Right cardiac atrium (tissue), 5 donors: ENCODE measurements at places on chromosomes 1 and 21. TPM values are rescaled to one million over a fixed set of nuclear protein-coding genes. Genes with fewer than 3 reads are reported as not detected.

- DNase-seq: peak; percentile 85
Measured at GRCh38 chr1:109392788-109393616, 4.7 kb downstream of the SORT1 start.

DNA sequence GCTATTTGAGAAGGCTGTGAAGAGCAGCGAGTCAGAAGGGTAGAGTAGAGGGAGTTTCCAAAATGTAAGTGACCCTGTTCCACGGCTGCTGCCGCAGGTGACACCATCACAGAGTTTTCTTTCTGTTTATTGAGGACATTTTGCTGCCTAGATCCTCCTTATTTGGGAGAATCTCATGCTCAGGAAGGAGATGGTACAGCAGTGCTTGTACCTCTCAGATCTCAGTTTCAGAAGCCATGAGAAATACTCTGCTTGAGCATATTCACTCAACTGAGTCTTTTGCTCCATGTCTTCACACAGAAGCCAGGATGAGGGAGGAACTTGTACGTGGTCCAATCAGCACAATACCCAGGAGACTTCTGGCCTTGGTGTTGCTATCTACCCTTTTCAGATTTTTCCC is 1.6 kb downstream of the LCE7A start:
- no peak for DNase-seq

The CCDC27 gene
- 0.09 TPM for total RNA-seq

- DNase-seq: no peak
Measured at GRCh38 chr1:62045574-62045973, 149.1 kb upstream of the L1TD1 start.

The CHIA gene
- total RNA-seq: not detected

GRCh38 chr1:157819896-157820295 is at the start of gene FCRL1:
Gene FCRL1, minus strand, starts transcription at chr1:157820120. Its CDS starts 83 bp downstream, at chr1:157820037.
- no peak for DNase-seq

The ESPN gene
- total RNA-seq: 0.37 TPM

DNA sequence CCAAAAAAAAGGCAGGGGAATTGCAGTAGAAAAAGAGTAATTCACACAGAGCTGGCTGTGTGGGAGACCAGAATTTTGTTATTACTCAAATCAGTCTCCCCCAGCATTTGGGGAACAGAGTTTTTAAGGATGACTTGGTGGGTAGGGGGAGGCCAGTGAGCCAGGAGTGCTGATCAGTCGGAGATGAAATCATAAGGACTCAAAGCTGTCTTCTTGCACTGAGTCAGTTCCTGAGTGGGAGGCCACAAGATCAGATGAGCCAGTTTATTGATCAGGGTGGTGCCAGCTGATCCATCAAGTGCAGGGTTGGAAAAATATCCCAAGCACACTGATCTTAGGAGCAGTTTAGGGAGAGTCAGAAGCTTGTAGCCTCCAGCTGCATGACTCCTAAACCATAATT is 23.7 kb upstream of the EDARADD start:
- no peak for DNase-seq

DNA sequence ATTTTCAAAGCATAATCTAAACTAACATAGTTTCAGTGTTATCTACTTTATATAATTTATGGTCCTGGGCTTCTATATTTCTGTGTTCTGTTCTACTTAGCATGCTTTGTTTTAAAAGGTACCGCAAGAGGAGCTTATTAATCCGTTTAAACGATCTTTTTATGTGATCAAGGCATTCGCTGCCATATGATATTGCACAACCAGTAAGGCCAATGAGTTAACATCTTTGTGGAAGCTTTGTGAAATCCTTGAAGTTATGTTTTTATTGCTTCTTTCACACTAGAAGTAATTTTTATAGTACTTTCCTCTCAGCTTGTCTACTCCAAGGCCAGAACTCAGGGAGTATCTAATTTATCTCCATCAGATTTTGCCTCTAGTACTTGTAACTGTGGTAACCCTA is 8.9 kb downstream of the LRRC8C start:
- no peak for DNase-seq

GRCh38 chr1:60762176-60762575 is 320.2 kb upstream of the NFIA start:
- DNase-seq: no peak

DNA sequence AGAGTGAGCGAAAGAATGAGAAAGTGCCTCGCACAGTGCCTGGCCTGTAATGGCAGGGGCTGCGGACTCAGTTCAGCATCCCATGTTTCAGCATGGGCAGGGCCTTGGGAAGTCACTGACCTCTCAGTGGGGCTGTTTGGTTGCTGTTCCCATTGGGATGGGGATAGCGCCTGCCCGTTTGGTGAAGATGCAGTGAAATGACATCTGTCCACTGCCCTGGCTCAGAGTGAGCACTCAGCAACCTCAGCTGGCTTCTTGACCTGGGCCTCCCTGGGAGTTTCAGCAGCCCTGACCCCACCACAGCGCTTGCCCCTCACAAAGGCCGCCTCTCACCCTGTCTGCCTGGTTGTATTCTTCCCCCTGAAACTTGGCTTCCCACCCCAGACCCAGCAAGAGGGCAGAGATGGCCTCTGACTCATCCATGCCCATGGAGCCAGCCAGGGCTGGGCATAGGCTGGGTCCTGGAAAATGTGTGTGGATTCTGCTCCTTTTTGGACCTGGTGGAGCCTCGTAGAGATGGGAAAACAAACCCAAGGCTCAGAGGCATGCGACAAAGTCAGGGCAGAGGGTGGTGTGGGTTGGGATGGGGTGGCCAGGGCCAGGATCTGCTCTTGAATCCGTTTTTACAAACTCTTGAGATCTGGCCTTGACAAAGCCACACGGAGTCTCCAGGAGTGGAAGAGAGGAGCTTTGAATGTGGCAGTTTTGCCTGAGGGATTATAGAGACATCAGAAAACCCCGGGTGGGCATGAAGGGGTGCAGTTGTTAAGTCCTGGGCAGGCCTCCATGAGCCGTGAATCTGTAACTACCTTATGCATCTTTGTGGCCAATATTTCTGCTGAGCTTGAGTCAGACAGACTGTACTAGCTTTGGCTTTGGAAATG is 1.2 kb downstream of the XKR8 start:
- no peak for DNase-seq

GRCh38 chr21:38385427-38386175 is 112.7 kb downstream of the ERG start:
- no peak for DNase-seq

The GPR37L1 gene
- total RNA-seq: 0.11 TPM

DNA sequence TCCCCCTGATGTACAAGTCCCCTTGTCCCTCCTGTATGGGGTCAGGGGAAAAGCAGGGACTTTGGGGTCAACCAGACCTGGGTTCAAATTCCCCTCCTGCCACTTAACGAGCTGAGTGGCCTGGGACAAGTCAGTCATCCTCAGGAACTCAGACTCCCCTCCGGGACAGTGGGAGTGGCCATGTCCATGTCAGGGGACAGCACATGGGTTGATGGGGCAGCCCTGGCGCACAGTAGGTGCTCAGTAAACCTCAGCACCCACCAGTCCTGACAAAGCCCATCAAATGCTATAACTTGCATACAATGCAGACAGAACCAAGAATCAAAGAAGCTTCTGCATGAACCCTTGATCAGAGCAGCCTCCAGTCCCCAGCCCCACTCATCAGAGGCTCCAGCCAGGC is 30.0 kb downstream of the MATN1 start:
- DNase-seq: no peak

- DNase-seq: no peak
Measured at GRCh38 chr21:17925000-17925610, 105.9 kb upstream of the C21orf91 start.

GRCh38 chr1:1292851-1293250 is 12.6 kb downstream of the SCNN1D start:
- DNase-seq: peak; percentile 55

The MCOLN3 gene
- total RNA-seq: 13.7 TPM

- DNase-seq: no peak
Measured at GRCh38 chr1:189350983-189351616, 1126.6 kb downstream of the BRINP3 start.

- DNase-seq: no peak
Measured at GRCh38 chr1:215605011-215605621, 38.0 kb downstream of the KCTD3 start.

DNA sequence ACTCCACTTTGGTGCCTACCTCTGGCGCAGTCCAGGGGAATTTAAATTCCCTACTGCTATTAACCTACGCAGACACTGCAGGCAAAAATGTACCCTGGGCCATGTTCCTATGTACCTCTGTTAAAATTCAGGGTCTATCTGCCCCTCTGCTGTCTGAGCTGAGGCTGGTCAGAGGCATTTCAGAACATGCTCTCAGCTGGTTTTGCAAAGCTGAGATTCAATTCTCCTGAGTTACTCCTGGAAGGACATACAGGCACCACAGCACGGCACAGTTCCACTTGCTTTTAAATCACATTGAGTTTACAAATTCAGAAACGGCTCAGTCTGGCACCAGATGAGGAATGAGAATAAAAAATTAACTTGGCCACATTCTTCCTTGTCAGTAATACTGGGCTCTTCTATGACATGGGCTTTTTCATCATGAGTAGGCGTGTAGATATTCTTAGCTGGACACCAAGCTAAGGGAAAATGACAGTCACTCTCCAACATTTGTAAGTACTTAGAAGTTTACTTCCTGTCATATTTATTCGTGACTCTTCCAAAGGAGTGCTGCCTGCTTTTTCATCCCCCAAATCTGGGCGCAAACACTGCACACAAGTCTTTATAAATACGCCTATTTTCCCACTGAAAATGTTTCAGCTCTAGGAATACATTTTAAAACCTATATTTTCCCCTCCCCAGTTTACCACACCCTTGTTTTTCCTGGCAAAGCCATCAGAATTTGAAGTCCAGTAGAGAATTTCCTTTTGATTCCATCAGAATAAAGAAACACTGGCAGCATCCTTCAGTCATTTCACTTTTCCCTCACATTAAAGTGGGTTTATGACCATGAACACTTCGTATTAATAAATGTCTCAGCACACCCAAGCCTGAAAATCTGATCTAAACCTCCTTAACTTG is 1.9 kb downstream of the C1orf198 start:
- DNase-seq: no peak

The UBE2U gene
- not detected for total RNA-seq

- DNase-seq: no peak
Measured at GRCh38 chr1:1755852-1756251, 22.4 kb downstream of the NADK start.

The IFI6 gene
- 59.3 TPM for total RNA-seq

The OXCT2 gene
- 6.2 TPM for total RNA-seq

- no peak for DNase-seq
Measured at GRCh38 chr21:16002874-16003466, 273.2 kb downstream of the USP25 start.

The DIP2A gene
- 37.1 TPM for total RNA-seq

- no peak for DNase-seq
Measured at GRCh38 chr21:15283789-15284188, 219.0 kb upstream of the NRIP1 start.

DNA sequence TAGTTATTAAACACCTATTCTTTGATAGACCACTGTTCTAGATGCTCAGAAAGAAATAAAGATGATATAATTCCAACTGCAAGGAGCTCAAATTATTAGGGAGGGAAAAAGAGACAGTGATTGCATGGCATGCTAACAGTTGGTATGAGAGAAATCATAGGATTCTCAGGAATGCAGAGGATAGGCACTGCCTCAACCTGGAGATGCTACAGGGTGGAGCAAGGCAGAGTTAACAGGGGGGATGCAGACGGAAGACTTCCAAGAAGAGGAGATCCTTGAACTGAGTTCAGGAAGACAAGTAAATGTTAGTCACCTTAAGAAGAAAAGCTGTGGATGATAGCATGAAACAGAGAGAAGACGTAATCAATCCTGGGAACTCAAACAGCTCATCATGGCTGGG is 123.7 kb downstream of the DAB1 start:
- DNase-seq: no peak

GRCh38 chr1:20115479-20115878 is 3.9 kb downstream of the PLA2G2D start:
- DNase-seq: no peak

DNA sequence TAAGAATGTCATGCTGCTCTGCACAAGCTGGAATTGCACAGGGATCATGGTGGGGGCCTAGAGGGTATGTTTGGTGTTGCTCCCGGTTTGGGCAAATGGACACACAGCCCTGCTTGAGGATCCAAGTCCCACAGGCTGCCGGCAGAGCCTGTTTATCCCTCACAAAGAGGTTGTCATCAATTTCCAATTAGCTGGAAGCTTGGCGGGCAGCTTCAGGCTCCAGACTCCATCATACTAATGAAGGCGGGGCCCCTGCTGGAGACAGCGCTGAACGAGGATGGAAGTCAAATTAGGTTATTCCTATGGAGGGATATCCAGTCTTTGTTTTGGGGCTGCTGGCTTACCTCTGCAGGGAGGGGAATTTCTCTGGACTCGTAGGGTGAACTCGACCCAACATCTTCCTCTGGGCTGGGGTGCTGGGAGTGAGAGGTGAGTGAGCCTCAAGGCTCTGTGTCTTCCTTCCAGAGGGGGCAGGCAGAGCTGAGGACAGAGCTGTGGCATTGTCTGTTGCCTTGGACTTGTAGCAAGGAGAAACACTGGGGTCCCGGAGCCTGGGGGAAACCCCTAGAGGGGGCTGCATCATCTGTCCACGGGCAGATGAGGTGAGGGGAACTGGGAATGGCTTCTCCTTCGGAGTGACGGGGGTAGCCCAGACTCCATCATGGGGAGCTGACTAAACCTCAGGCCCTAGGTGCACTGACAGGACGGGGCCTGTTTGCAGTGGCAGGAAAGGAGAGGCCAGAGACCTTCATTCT is 24.9 kb upstream of the PARP1 start:
- no peak for DNase-seq

- no peak for DNase-seq
Measured at GRCh38 chr1:1387098-1388077, 11.7 kb downstream of the CCNL2 start.

The MROH7 gene
- total RNA-seq: 12.8 TPM

The COL6A2 gene
- 226 TPM for total RNA-seq

- DNase-seq: no peak
Measured at GRCh38 chr1:53704804-53705445, 34.0 kb downstream of the GLIS1 start.

The PRRX1 gene
- 60.3 TPM for total RNA-seq

The INSRR gene
- 0.06 TPM for total RNA-seq

The ADORA1 gene
- total RNA-seq: 14.8 TPM

The IFNLR1 gene
- total RNA-seq: 5.7 TPM

The DYRK3 gene
- total RNA-seq: 15.7 TPM

The ADAM30 gene
- total RNA-seq: not detected

DNA sequence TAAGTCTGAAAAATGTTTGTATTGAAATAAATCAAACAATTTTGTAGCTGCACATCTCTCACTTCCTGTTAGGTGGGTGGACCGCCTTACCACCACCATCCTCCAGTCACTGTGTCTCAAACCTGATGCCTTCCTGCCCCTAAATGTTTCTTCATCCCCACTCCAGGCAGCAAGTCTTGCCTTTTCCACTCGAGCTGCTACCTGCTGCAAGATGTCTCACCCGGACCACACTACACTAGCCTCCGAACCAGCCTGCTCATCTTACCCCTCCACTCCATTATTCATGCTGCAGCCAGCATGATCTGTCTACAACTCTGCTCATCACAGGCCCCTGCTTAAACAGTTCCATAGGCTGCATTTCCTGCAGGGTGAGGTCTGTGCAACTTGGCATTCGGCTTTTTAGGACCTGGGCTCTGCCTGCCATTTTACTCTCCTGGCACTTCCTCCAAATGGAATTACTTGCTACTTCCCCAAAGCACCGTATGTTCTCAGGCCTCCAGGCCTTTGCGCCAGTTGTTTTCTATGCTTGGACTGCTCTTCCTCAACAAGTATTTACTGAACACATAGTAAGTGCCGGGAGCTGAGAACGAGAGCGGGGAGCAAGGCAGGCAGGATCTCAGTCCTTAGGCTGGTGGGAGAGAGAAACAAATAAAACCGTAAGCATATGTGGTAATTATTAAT is 5.2 kb upstream of the SF3A3 start:
- DNase-seq: no peak

The DNAJB4 gene
- total RNA-seq: 71.2 TPM

- DNase-seq: peak; percentile 85
Measured at GRCh38 chr1:66752000-66752592, at the start of gene DYNLT5. Gene DYNLT5, plus strand, starts transcription at chr1:66752459. Its CDS starts 2,200 bp downstream, at chr1:66754659.

The MCOLN2 gene
- 0.34 TPM for total RNA-seq
